ENCODE measurements at places on chromosomes 2 and 18.

DNA sequence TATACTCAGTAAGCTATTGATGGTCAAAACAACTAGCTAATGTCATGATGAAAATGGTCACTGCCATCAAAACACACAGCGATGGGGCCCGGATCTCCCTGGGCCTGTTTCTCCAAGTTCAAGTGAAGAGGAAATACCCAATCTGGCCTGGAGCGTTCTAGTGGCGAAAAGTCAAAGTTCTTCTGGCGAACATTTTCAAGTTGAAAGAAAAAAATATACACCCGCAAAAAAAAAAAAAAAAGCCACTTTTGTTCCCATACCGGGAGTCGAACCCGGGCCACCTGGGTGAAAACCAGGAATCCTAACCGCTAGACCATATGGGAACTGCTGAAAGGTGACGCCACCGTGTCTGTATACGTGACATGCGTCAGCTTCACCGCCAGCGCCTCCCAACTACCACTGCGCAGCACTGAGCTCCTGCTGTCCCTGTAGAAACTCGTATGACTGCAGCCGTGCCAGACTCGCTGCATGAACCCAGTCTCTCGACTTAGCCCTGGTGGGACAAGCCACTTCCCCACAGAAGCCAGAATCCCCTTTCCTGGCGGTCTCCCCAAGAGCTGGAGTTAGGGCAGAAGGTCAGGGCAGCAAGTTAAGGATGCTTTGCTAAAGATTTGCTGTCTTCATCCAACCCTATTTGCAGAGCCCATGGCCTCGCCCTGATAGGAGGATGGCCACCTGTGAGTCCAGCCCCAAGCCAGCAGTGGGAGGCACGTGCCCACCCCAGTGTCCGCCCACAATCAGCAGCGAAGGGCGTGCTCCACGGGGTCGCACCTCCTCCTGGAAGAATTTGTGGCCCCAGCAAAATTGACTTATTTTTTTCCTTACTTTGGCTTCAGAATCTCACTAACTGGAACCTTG, 5.6 kb upstream of the IMP4 start:
- DNase-seq: peak; percentile 62

GRCh38 chr2:44360749-44361329, 455 bp downstream of the PREPL start:
- no peak for DNase-seq

GRCh38 chr18:37537868-37538525, 27.6 kb downstream of the CELF4 start:
- DNase-seq: peak; percentile 64

GRCh38 chr18:72410399-72410798, 133.7 kb downstream of the CBLN2 start:
- DNase-seq: no peak

GRCh38 chr2:48707466-48707865, 48.1 kb downstream of the LHCGR start:
- no peak for DNase-seq

GRCh38 chr2:28390746-28391563, 1.7 kb upstream of the FOSL2 start:
- peak; percentile 81 for DNase-seq

GRCh38 chr2:25410370-25410769, 68.6 kb upstream of the DNMT3A start:
- no peak for DNase-seq

GRCh38 chr2:101341421-101341820, 32.9 kb upstream of the RNF149 start:
- DNase-seq: no peak

DNA sequence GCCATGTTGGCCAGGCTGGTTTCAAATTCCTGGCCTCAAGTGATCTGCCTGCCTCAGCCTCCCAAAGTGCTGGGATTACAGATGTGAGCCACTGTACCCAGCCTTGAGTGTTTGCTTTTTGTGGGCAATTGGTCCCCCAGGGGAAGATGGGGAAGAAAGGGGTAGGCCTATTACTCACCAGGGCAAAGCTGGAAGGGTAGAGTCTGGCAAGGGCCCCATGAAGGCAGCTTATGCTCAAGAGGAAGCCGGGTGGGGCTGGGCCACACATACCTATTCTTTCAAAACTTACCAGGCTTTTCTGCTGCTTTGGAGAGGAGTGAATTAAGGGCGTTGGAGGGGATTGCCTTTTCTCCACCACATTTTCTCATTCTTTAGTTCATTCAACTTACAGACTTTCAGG, 24.5 kb upstream of the CD28 start:
- DNase-seq: no peak

- DNase-seq: no peak
Observed at GRCh38 chr2:43559391-43560230, 36.2 kb downstream of the THADA start.

DNA sequence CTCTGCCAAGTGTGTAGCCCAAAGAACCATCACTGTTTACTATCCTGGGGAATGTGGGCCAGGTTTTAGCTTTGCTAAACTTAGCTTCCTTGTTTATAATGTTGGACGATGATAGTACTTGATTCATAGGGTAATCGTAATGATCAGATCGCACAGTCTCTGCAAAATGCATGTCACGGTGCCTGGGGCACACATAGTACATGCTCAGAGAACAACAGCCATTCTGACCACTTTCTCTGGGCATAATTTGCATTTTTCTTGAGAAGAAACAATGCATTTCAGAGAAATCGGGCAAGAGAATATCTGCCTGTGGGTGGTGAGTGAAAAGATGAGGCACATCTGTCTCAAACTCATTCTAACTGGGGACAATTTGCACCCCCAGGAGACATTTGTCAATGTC, 16.3 kb downstream of the ACKR3 start:
- no peak for DNase-seq

- DNase-seq: no peak
Observed at GRCh38 chr2:42792087-42792582, 248 bp downstream of the HAAO start.

GRCh38 chr2:42856891-42857632, 64.7 kb upstream of the HAAO start:
- DNase-seq: no peak

- no peak for DNase-seq
Observed at GRCh38 chr2:127563458-127564428, 28.3 kb downstream of the MYO7B start.

DNA sequence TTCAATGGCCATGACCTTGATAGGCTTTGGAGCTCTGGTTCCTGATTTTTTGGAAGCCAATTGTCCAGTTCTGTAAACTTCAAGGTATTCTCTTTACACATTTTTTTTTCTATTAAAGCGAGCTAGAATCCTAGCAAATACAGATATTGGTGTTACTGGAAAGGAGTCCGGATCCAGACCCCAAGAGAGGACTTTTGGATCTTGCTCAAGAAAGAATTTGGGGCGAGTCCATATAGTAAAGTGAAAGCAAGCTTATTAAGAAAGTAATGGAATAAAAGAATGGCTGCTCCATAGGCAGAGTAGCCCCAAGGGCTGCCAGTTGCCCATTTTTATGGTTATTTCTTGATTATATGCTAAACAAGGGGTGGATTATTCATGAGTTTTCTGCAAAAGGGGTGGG, 45.1 kb downstream of the CD8B2 start:
- DNase-seq: no peak

DNA sequence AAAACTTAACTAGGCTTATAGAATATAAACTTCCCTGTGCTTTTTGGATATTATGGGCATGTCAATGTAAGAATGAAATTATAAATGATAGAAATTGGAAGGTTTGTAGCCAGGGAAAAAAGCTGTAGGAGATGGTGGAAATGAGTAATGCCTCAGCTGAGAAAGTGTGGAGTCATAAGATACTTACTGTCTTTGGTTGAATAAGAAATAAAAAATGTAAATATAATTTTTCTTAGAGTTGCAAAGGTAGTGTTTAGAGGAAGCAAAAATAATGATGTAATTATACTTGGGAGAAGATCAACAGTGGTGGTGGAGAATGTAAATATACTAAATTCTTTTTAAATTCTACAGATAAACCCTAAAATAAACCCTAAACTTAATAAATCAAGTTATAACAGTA, 26.2 kb upstream of the RND3 start:
- no peak for DNase-seq

- no peak for DNase-seq
Observed at GRCh38 chr2:134900151-134900550, 18.5 kb upstream of the CCNT2 start.

- no peak for DNase-seq
Observed at GRCh38 chr2:222668494-222669154, 2.8 kb upstream of the MOGAT1 start.

DNA sequence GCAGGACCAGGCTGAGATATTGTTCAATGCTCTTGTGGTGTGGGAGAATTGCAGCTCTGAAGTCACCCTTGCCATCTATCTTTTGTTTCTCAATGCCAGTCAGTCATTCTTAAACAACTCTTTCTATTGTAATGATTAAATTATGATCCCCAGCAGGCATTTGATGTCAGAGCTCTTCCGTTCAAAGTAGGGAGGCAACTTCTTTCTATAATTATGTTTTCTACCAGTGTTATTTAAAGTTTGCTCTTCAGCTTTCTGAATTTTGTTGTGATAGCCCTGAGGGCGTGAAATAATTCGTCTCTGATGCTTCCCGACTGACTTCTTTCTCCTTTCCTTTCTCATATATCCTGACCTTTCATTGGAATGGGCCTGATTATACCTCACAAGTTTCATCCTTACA, 161.4 kb upstream of the KLHL14 start:
- DNase-seq: no peak

GRCh38 chr2:14996351-14997014, 364.0 kb downstream of the LRATD1 start:
- no peak for DNase-seq

- DNase-seq: no peak
Observed at GRCh38 chr2:237588044-237588696, 2.4 kb downstream of the RAB17 start.

DNA sequence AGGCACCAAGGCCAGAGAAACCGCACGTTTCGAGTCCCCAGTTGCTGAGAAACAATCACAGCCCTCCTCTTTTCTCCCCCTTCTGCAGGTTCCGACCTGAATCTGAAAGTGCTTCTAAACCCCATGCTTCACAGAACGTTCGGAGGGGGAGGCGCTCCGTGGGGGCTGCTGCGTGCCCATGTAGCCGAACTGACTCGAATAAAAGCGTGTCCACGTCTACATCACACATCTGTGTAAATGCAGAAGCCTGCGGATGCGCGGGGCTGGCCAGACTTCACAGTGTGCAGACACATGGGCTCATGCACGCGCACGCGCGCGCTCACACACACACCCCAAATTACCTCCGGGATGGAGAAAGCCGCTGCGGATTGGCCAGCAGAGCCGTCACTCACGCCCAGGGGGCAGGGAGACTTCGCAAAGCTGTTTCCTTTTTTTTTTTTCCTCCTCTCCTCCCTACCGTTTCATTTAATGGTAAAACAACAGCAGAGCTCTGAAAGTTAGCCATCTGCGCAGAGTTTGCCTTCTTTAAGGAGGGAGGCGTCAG, 2.3 kb downstream of the ZNF516 start:
- peak; percentile 90 for DNase-seq

DNA sequence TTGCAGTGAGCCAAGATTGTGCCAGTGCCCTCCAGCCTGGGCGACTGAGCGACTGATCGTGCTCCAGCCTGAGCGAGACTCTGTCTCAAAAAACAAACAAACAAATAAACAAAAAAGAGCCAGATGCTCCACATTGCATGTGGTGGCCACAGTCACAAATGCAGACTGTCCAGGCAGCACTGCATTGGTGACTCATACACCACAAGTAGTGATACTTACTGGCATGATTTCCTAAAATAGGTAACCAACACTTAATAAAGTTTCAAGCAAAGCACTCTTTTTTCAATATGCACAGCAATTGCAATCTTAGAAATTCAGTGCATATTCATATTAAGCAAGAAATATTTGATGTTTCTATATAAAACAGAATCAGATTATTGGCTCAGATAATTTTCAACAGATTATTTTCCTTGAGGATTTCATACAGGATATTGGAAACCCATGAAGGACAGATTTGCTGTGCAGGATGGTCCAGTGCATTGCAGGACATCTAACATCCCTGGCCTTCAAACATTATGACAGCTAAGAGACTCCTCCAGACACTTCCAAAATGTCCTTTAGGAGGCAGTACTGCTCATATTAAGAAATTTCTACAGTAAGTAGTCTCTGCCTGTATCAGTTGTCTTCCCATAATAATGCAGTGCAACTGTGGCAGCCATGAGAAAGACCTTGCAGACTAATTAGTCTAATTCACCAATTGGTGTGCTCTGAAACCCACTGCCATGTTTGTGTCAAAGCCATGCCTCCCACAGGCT, 10.5 kb upstream of the SLC1A4 start:
- DNase-seq: no peak

DNA sequence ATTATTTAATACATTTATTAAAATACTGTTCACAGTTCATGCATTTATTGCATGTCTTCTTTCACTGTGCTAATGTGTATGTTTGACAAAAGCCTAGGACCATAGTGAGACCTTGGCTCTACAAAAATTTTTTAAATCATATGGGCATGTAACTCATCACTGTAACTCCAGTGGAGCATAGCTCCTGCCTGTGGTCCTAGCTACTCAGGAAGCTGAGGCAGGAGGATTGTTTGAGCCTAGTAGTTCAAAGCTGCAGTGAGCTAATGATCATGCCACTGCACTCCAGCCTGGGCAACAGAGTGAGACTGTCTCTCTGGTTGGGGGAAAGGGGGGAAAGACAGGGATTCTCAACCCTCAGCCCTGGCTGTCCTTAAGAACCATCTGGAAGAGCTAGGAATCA, 137.8 kb downstream of the PRKCE start:
- no peak for DNase-seq

GRCh38 chr2:218477247-218477646, 58.3 kb downstream of the VIL1 start:
- DNase-seq: no peak

DNA sequence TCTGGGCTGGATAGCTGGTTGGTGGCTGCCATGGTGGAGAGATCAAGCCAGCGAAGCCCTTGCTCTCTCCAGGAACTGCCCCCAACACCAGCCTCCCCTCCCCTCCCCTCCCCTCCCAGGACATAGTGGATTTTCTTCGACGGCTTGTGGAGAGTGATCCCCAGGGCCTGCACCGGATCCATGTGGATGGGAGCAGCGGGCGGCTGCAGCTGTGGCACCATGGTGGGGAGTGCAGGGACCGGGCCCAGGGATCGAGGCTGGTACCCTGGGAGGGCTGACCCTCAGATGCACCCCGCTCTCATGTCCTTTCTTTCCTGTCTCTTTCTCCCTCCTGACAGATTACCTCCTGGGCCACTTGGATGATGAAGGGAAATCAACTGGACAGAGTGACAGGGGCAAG, 7.0 kb downstream of the TTC31 start:
- no peak for DNase-seq

- no peak for DNase-seq
Observed at GRCh38 chr2:176398243-176399073, 129.2 kb downstream of the MTX2 start.

DNA sequence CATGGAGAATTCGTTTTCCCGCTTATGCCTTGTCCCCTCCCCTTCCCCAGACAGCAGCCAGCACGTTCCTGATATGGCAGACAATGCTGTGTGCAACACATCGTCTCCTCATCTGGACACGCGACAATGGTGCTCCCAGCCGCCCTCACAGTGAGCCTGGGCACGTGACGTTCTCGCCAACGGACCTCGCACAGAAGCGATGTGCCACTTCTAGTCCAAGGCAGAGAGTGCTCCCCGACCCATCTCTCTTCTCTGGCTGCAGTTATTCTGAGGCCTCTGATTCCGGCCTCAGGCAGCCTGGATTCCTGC, 505.4 kb downstream of the EIPR1 start:
- no peak for DNase-seq

GRCh38 chr2:194725169-194725568, 931.9 kb upstream of the SLC39A10 start:
- no peak for DNase-seq

- DNase-seq: peak; percentile 65
Observed at GRCh38 chr2:241156971-241157441, 6.7 kb downstream of the PPP1R7 start.

- no peak for DNase-seq
Observed at GRCh38 chr2:70984576-70985282, 6.3 kb downstream of the ANKRD53 start.

GRCh38 chr18:32550963-32551362, 80.3 kb upstream of the GAREM1 start:
- no peak for DNase-seq

Measured in occipital lobe (tissue), 3 donors.